Mesothelial cell of epicardium (in vitro differentiated cells): ENCODE measurements at places on chromosomes 16 and 17.

GRCh38 chr17:34406226-34406625 is 43.2 kb upstream of the CCL1 start:
- H3K4me1 ChIP-seq: no peaks in the 10 kb centered on the region
- peaks cover 43% of the 10 kb centered on the region for H3K27me3 ChIP-seq
- no peak for DNase-seq
- H3K36me3 ChIP-seq: no peaks in the 10 kb centered on the region
- no peak overlapping the region for H3K27ac ChIP-seq

DNA sequence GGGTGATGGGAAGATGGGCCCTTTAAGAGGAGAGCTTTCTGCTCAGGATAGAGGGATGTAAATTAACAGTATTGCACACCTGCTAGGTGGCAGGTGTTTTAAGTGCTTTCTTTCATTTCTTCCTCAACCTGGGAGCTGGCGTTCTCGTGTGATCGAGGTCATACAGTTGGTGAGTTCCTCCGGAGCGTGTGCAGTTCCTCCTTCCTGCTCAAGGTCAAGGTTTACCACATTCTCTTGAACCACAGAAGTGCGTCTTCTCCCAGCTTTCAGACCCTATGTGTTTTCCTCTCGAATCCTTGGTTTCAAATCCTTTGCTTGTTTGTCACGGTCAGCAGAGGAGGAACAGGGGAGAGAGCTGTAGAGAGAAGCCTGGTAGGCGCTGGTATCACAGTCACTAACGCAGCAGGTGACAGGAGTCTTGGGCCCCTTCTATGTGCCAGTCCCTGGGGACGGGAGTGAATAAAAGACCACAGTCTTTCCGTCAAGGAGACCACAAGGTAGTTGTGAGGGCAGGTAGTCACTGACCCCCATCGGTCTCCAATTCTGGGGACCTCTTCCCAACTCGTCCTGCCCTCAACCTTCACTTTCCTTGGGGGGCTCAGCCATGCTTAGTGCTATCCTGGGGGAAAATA is 791 bp downstream of the DNAI2 start:
- H3K36me3 ChIP-seq: no peaks in the 10 kb centered on the region
- H3K4me3 ChIP-seq: no peak overlapping the region
- H3K27me3 ChIP-seq: peaks cover 62% of the 10 kb centered on the region
- H3K4me1 ChIP-seq: peaks cover 12% of the 10 kb centered on the region
- DNase-seq: no peak

DNA sequence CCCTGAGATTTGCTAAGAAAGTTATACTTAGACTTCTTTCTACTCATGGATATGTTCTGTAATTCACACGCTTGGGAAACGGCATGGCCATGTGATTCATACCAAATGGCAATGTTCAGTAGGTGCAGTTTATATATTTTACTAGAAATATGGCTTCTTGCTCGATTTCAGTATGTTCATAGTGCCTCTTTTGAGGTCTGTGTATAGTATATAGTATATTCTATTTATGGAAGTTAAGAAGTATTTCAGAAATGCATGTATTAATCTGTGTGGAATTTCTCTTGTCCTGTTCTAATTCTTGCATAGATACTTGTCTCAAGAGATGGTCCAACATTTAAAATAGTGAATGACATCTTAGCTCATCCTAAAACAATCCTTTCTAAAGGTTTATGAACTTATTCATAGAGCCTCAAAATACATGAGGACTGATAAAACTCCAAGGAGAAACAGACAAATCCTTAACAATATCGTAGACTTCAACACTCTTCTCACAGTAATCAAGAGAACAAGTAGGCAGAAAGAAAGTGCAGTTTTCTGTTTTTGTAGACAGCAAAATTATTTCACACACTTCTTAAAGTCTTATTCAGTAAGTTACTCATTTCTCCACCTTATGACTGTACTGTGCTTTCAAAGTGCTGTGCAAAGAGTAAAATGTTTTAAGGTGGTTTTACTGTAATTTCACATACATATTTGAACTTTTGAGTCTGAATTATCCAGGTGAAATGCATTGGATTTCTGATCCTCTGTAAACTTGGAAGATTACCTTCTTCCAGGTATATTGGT is 11.1 kb downstream of the BPTF start:
- H3K27me3 ChIP-seq: no peaks in the 10 kb centered on the region
- peak overlapping the region; percentile 96 for H3K27ac ChIP-seq

DNA sequence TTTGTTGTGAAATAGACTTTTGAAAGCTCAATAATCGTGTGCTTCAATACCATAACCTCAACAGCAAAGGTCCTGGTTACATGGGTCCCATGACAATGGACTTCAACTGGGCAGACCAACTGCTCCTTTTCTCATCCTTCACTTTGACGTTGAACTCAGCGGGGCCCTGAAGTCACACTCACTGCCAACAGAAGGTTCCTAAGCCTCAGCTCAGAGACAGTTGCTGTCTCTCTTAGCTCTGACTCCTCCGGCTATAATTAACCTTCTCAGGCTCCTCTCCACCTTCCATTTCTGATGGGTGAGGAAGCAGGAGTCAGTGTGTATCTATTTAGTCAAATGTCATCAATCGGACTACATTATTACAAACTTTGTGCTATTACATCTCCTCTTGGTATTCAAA is 23.8 kb downstream of the MPP3 start:
- no peak overlapping the region for H3K4me3 ChIP-seq
- H3K36me3 ChIP-seq: peaks cover 21% of the 10 kb centered on the region
- H3K27ac ChIP-seq: no peak overlapping the region
- no peaks in the 10 kb centered on the region for H3K4me1 ChIP-seq
- no peak for DNase-seq

GRCh38 chr17:50139950-50140885 is 10.3 kb upstream of the SAMD14 start:
- no peaks in the 10 kb centered on the region for H3K27me3 ChIP-seq
- H3K4me1 ChIP-seq: no peaks in the 10 kb centered on the region
- no peak overlapping the region for H3K4me3 ChIP-seq
- peaks cover 71% of the 10 kb centered on the region for H3K36me3 ChIP-seq
- DNase-seq: peak; percentile 53
- no peak overlapping the region for H3K27ac ChIP-seq

DNA sequence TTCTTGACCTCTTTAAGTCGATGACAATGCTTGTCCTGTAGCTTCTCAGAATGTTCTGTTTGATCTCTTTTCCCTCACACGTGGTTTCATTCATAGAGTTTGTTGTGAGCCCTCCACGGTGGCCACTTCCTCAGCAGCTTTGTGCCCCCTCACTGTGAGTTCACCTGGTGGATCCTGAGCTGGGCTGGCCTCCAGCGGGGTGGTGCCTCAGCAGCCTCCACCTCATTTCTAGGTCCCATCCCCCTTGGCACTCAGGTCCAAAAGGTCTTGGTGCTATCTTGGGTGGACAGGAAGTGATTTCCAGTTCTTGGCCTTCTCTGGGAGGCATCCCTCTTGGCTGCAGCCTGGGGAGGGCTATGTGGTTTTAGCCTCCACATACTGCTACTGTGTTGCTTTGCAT is 203.2 kb upstream of the WSCD1 start:
- H3K4me3 ChIP-seq: no peak overlapping the region
- peaks cover 45% of the 10 kb centered on the region for H3K27me3 ChIP-seq
- no peak for DNase-seq
- no peaks in the 10 kb centered on the region for H3K36me3 ChIP-seq
- no peaks in the 10 kb centered on the region for H3K4me1 ChIP-seq
- no peak overlapping the region for H3K27ac ChIP-seq

DNA sequence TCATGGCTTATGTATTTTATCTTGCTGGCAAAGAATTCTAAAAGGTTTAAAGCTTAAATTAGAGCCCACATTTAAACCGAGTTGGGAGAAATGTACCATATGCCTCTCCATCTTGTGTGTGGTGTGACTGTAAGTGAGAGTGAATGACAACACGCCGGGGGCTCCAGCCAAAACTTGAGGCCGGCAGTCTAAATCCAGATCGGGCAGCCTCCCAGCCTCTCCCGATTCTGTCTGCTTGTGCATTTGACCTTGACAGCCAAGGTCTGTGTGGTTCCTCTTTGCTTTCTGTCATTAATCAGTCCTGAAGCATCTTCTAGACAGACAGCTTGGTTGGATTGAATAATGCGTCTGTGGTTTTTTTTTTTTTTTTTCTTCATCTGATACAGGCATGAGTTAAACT is 1093.2 kb upstream of the EEF2KMT start:
- H3K4me3 ChIP-seq: no peak overlapping the region
- no peak overlapping the region for H3K27ac ChIP-seq
- H3K36me3 ChIP-seq: no peaks in the 10 kb centered on the region
- no peaks in the 10 kb centered on the region for H3K27me3 ChIP-seq

- H3K27me3 ChIP-seq: peaks cover 7% of the 10 kb centered on the region
- H3K4me1 ChIP-seq: no peaks in the 10 kb centered on the region
- no peak overlapping the region for H3K4me3 ChIP-seq
- no peak for DNase-seq
- no peak overlapping the region for H3K27ac ChIP-seq
These were observed 325.1 kb upstream of the HSBP1 start for GRCh38 chr16:83482545-83483162.

GRCh38 chr16:77308163-77308561 is 109.0 kb downstream of the SYCE1L start:
- no peak overlapping the region for H3K27ac ChIP-seq
- H3K27me3 ChIP-seq: no peaks in the 10 kb centered on the region
- no peaks in the 10 kb centered on the region for H3K36me3 ChIP-seq

GRCh38 chr17:6711681-6712057 is 1.5 kb downstream of the SLC13A5 start:
- no peak overlapping the region for H3K27ac ChIP-seq
- H3K36me3 ChIP-seq: no peaks in the 10 kb centered on the region
- peaks cover 90% of the 10 kb centered on the region for H3K27me3 ChIP-seq

DNA sequence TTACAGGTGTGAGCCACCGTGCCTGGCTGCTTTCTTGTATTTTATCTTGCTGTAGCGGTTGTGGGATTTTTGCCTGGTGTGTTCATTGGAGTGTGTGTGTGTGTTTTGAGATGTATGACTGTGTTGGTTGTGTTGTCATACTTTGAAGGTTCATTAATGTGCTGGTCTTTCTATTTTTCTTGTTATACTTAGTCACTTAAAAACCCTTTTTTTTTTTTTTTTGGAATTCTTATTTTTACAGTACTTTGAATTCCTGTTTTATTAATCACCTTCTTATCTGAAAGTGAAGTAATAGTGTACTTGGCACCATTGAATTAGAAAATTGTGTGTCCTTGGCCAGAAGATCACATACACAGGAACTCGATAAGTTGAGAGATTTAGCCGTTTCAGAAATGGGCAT is 30.2 kb downstream of the TENT4B start:
- peaks cover 14% of the 10 kb centered on the region for H3K4me1 ChIP-seq
- H3K27me3 ChIP-seq: no peaks in the 10 kb centered on the region
- no peaks in the 10 kb centered on the region for H3K36me3 ChIP-seq
- peak overlapping the region; percentile 67 for H3K27ac ChIP-seq

GRCh38 chr17:77317091-77317750 is 176.5 kb downstream of the SEC14L1 start:
- no peak overlapping the region for H3K4me3 ChIP-seq
- no peak overlapping the region for H3K27ac ChIP-seq
- peaks cover 55% of the 10 kb centered on the region for H3K4me1 ChIP-seq
- H3K36me3 ChIP-seq: no peaks in the 10 kb centered on the region
- H3K27me3 ChIP-seq: no peaks in the 10 kb centered on the region

DNA sequence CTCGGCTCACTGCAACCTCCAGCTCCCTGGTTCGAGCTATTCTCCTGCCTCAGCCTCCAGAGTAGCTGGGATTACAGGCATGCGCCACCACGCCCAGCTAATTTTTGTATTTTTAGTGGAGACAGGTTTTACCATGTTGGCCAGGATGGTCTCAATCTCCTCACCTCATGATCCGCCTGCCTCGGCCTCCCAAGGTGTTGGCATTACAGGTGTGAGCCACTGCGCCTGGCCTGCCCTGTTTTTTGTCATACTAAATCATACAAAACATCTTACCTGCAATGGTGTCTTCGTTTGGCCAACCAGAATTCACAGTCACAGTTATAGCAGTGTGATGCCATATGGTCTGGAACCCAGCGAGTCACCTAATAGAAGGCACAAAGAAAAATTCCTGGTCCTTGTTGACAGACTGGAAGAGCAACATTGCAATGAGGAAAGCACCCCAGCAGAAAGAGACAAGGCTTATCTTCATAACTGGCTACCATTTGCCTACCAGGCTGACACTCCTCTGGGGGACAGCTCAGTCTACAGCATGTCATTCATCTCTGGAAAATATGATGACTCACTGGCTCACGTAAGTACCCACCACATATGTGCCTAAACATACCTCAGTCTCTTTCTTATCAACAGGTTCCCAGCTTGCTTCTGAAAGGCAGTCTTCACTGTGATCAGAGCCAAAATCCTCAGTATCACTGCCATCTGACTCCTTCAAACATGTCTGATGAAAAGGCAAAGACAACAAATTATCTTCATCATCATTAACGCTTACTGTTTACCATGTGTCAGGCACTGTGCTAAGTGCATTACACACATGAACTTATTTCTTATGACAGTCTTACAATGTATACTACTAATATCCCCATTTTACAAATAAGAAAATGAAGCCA is 4.3 kb upstream of the HSF5 start:
- no peak for DNase-seq
- H3K27ac ChIP-seq: no peak overlapping the region

DNA sequence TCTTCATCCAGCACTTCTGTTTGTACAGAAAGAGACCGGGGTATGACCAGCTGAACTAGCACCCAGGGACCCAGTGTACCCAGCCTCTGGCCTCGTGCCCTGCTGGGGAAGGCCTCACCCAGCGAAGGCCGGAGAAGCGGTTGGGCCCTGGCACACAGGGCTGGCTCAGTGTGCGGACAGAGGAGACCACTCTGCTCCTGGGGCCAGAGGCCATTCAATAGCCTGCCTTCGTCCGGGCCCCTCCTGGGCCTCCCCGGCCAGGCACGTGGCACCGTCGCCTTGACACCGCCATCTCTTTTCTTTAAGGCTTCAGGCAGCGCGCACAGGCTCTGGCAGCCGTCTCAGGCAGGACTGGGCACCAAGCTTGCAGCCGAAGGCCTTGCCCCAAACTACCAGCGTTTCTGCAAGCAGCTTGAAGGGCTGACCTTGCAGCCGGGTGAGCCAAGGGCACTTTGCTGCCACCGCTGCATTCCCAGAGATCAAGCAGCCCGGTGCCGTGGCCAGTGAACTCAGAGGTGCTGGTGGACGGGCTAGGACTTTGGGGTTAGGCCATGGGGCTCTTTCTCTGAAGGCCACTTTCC is 8.0 kb downstream of the TAX1BP3 start:
- H3K4me1 ChIP-seq: peaks cover 11% of the 10 kb centered on the region
- no peak for DNase-seq
- H3K4me3 ChIP-seq: no peak overlapping the region

GRCh38 chr16:87721622-87722585 is 43.9 kb downstream of the KLHDC4 start:
- H3K36me3 ChIP-seq: peaks cover 49% of the 10 kb centered on the region
- DNase-seq: no peak
- H3K27ac ChIP-seq: no peak overlapping the region

GRCh38 chr17:72613806-72614292 is 478.6 kb downstream of the SLC39A11 start:
- H3K27ac ChIP-seq: no peak overlapping the region
- H3K36me3 ChIP-seq: no peaks in the 10 kb centered on the region
- peaks cover 3% of the 10 kb centered on the region for H3K27me3 ChIP-seq
- DNase-seq: no peak
- no peak overlapping the region for H3K4me3 ChIP-seq

DNA sequence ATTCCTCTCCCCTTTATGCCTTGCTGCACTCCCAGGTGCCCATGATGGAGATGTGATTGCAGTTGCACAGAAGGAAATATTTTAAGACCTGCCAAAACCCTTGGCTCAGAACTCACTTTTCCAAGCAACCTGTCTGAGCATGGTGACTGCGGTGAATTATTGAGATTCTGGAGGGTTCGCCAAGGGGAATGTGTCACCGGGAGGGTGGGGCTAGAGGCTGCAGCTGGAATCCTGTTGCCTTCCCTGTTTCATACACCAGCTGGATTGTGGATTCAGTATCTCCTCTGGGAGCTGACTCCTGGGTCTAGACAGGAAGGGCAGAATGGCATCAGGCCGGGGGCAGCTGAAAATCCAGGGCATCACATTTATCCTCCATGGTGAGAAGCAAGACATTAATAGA is 527.2 kb downstream of the TMEM114 start:
- H3K27ac ChIP-seq: no peak overlapping the region
- H3K27me3 ChIP-seq: no peaks in the 10 kb centered on the region
